RWPE2 (cell line): ENCODE measurements at places on chromosomes 7 and 10.

DNA sequence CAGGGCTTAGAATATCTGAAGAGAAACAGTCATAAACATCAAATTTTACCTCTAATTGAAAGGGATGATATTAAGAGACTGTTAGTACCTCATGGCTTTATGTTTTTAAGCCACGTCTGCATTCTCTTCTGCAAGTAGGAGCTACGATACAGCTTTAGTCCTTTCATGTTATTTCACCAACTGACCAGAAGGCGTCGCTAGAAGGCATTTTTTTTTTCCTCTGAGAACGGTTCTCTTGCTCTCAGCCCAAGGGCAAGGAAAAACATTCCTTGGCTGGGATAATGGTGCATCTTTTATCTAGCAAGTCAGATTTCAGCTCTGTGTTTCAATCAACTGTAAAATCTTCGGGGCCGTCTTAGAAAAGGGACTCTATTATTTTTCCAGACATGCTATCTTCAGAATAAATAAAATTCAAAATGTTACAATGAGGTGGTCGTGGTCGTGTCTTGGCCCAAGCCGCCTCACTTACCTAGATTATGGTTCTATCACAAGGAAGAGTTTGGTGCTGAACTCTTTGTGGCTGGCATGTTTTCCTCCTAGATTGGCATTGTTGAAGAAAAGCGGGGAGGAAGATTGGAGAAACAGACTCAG, 41.6 kb upstream of the LYZL2 start:
- DNase-seq, result no peak

GRCh38 chr7:6407434-6407833, 40.3 kb downstream of the DAGLB start:
- DNase-seq, result no peak

GRCh38 chr10:76086761-76087639, 655.6 kb downstream of the LRMDA start:
- no peak for DNase-seq

DNA sequence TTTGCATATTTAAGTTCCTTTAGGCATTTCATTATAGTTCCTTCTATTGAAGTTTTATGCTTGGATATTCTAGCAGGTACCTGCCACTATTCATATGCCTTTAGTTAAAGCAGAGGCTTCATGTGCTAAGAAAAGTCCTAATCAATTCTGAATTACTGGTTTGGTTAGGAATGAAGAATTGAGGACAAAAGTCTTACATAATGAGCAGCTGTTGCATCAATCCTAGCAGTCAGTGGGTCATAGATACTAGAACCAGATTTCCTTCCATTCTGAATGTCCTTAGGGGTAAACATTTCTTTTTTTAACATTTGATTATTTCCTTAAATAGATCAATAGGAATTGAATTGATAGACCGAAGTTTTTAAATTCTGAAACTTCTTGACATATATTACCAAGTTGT, 59.2 kb downstream of the CDK13 start:
- no peak for DNase-seq

DNA sequence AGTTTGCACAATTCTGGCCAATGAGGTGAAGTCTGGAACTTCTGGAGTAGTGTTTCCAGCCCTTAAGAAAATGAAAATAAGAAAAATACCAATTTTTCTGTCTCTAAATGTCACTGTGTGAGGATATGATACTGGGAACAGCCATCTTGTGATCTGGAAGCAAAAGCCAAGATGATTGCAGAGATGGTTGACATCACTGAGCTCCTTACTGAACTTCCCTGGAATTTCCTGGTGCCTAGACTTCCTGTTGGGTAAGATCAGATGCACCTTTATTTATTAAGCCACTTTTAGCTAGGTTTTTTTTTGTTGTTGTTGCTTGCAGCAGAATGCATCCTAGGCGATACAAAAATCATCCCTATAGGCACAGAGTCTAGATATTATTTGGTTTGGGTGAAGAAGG, 27.3 kb upstream of the INHBA start:
- DNase-seq, result no peak

DNA sequence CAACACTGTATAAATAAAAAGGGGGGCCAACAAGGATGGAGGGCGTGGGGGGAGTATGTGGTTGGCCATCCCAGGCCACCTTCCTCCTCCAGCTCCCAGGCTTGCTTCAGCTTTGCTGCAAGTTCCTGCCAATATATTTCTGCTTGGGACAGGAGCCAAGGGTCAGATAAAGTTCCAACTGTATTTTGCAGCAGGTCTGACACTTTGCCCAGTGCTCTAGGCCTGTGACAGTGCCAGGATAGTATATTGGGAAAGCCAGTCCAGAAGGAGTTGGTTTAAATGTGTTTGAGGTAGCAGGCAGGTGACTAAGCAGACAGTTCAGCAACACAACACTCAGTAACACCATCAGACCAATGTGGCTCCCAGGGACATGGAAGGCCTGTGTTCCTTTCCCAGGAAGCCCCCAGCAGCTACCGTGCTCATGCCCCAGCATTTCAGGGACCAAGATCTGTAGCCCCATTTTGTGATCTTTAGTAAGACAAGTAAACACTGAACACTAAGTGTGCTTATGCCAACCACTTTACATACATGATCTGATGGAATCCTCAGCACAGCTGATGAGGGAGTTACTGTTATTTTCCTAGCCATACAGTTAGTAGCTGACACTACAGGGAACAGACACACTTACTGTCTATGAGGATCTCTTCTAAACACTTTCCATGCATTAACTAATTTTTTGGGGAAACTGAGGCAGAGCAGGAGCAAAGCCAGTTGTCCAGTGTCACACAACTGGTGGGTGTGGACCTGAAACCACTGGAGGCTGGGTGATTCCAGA, 38.9 kb downstream of the DNAJB12 start:
- no peak for DNase-seq

DNA sequence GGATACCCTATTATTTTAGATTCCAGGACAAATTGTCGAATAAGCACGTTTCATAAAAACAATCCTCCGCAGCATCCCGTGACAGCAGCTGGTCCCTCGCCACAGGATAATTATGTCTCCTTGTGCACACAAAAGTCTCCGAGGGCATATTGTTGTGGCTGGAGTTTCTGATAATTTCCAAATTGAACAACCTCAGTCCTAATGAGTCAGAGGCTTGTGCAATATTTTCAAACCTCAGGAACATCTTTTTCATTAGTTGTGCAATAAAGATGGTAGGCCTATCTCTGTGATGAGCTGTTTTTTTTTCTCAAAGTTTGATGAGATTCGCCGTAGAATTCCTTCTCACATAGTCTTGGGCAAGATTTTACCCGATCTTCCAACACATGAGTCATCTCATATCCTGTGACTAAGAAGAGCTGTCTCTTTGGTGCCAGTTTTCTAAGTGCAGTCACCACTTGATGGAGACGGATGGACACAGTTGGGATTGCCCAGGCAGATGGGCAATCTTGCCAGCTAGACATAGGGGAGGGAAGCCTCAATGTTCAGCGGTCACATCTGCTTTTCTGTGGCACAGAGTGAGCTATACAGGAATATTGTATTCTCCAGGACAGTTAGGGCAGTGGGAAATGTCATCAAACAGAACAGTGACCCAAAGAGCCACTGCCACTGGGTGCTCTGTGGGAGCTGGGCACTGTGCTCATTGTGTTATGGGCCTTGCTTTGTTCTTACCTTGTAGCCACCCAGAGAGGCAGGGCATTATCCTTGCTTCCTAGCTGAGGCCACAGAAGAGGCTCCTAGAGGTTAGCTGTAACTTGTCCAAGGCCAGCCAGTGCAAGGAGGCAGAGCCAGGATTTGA, 7.8 kb downstream of the HTRA1 start:
- no peak for DNase-seq

GRCh38 chr7:67341153-67341768, 344.6 kb downstream of the TYW1 start:
- no peak for DNase-seq

DNA sequence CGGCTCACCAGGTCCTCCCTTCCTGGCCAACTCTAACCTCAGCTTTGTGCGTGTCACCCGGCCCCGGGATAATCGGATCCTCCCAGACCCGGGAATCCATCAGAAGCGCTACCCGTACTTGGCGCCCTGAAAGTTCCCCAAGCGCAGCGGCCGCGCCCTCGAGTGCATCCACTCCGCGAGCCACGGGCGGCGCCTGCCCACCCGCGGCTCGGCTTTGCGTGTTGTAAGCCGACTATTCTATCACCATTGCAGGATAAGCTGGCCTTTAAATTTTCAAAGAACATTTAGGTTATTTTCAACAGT, 35.7 kb upstream of the EBLN1 start:
- DNase-seq, result no peak

DNA sequence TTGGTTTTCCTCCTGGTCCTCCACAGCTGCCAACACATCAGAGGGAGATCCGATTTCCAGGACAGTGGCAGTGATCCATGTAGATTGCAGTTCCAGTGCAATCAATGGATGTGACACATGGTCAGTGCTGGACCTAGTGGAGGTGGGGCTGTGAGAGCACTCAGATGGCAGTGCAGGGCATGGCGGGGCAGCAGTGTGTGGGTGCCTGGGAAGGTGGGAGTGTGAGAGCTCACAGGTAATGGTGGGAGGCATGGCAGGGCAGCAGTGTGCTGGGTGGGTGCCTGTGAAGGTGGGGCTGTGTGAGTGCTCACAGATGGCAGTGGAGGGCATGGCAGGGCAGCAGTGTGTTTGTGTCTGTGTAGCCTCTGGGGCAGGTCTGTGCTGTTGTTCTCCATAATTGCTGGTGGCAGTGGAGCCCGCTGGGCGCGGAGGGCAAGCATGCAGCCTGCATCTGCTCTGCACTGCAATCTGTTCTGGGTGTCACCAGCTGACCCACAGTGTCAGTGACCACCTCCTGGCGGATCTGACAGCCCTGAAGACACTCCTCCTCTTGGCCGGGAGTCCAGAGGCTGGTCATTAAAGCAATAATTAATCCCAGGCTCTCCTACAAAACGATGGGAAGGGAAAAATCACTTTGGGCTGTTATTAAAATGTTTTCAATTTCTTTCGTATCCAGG, 8.6 kb upstream of the ADARB2 start:
- DNase-seq, result no peak

DNA sequence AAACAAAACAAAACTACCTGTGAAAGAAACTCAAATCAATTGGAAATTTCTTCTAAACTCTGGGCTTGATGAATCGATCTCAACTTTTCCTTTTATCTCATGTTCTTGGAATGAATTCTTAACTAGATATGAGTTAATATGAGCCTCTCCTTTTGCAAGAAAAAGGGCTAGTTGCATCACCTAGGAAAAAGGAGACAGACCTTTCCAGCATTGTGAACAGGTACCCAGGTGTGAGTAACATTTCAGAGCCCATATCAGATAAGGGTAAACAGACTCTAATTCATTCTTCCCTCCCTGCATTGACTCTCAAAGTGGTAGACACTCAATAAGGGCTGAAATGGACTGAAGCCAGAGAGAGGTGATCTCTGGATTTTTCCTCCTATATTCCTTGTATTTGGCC, 103.8 kb upstream of the AGR3 start:
- no peak for DNase-seq

GRCh38 chr10:97584798-97585438, 729 bp downstream of the HOGA1 start:
- no peak for DNase-seq

DNA sequence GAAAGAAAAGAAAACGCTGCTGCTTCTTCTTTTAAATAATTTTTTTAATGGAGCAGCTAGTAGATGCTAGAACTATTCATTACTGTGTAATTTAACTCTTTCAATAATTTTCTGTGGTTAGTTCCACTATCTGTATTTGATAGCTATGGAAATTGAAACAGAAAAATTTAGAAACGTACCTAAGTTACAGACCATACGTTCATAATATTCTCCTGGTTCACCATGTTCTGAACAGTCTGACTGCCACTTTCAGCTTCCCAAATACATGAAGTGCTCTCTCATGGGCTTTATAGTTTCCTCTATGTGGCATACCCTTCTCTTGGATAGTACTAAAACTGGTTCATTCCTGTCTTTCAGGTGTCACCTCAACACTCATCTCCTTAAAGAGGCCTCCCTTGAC, 508.0 kb downstream of the MDFIC start:
- DNase-seq, result no peak

DNA sequence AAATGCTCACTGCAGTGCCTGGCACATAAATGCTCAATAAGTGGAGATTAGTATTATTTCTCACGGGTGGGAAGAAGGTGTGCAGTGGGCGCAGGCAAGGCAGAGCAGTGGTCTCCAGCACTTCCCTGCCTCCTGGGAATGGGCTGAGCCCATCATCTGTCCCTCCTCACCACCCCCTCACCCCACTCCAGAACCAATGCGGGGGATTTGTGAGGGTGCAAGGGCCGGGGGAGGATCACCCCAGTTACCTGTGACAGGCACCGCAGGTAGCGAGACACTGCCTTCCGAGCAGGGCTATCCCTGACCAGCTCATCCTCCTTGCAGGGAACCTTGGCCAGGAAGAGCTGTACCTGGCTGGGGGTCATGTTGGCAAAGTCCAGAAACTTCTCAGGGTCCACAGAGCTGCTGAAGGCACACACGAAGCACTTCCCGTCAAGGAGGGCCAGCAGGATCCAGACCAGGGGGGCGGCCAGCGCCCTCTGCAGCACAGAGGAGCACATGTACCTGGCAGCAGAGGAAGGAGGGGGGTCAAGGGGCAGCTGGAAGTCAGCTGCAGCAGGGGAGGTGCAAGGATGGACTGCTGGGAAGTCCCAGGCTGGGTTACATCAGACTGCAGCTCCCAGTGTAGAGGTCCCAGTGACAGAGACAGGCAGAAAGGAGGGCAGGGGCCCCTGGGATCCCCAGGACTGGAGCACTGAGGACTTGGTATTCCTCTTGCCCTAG, 2.8 kb downstream of the CALHM3 start:
- no peak for DNase-seq

GRCh38 chr7:128194533-128195282, 46.4 kb upstream of the LEP start:
- DNase-seq, result no peak

GRCh38 chr7:70654146-70654545, 477.8 kb upstream of the GALNT17 start:
- no peak for DNase-seq

GRCh38 chr10:28604567-28605536, 71.9 kb downstream of the WAC start:
- DNase-seq, result no peak

DNA sequence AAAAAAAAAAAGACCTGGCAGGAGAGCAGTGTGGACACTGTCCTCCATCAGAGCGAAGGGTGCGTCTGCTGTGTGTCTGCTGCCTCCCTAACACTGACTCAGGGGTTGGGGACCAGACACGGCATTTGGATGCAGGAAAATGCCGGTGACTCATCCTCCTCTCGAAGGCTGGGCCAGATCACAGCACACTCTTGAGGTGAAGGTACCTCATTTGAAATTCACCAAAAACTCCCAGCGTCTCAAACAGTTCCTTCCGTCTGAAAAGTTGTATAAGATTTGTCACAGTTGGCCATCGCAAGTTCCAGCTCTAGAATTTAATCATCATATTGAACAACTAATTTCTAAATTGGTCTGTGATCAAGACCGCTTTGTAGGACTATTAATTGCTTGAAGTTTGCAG, 118.1 kb upstream of the LYZL2 start:
- DNase-seq, result no peak

DNA sequence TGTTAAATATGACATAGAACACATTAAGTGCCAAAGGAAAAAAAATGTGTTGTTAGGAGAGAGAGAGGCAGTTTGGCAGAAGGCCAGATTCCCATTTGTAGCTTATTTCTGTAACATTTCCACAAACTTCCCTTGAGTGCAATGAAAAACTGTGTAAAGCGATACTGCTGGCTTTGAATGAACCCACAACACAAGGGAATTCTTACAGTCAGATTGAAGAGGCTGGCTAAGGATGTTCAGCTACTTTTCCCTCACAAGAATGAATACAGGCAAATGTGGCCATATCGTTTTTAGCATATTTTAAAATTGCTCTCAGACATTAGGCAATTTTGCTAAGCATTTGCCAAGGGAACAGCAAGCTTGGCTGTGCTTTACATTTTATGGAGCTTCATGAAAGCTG, 614.1 kb upstream of the FZD8 start:
- DNase-seq, result no peak

- DNase-seq, result peak; percentile 95
These were observed at the start of gene BTRC for GRCh38 chr10:101353692-101354327. Gene BTRC, plus strand, starts transcription at chr10:101354165. Its CDS starts 16 bp downstream, at chr10:101354181.
